ENCODE measurements at places on chromosomes 16 and 17.
A peak's percentile ranks its signal among the peaks of the same experiment; 100 is the strongest.

GRCh38 chr17:68057531-68057952, 22.0 kb downstream of the KPNA2 start:
- DNase-seq = no peak

DNA sequence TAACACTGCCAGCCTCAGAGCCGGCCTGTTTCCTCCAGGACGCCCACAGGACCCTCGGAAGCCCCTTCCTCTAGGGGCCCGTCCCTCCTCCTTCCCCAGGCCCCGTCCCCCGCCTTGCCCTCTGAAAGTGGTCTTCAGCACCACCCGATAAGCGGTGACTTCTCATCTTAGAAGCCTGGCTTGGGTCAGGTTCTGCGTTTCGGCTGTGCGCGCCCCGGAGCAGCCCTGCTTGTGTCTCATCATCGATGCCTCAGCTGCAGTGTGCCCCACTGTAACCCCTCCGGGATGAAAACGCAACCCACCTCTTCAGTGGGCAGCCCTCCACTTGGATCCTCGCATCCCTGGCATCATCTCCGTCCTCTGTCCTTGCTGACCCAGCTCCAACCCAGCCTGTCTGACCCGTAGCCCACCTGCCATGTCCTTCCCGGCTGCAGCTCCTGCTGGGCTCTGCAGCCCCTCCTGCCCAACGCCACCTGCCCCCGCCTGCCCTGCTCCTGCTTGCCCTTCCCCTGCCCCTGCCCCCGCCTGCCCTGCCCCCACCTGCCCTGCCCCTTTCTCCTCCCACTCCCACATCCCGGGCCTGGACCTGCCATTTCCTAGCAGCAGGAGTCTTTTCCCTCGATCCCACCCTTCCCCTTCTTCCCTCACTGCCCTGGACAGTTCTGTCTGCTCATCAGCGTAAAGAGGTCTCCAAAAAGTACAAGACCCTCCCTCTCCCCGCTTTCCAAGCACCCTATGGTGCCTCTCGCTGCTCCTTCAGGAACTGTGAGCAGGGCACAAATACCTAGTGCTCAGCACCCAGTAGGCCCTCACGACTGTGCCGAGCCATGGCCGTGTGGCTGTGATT, 112.5 kb upstream of the CHMP6 start:
- no peak for DNase-seq

DNA sequence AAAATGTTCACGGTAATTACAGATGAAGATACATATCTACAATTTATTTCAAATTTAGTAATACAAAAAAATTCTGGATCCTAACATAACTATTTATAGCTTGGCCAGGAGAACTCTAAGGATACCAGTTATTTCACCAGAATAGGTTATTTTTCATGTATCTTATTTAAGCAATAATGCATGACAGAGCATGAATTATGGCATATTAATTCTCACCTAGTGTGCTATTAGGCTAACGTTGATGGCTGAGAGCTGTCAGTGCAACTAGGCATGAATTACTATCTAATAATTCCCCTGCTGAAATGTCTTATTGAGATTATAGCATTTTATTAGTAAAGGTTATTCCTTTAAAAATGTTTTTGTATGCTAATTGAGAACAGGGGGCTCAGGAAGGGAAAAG, 44.5 kb downstream of the SALL1 start:
- DNase-seq = no peak

DNA sequence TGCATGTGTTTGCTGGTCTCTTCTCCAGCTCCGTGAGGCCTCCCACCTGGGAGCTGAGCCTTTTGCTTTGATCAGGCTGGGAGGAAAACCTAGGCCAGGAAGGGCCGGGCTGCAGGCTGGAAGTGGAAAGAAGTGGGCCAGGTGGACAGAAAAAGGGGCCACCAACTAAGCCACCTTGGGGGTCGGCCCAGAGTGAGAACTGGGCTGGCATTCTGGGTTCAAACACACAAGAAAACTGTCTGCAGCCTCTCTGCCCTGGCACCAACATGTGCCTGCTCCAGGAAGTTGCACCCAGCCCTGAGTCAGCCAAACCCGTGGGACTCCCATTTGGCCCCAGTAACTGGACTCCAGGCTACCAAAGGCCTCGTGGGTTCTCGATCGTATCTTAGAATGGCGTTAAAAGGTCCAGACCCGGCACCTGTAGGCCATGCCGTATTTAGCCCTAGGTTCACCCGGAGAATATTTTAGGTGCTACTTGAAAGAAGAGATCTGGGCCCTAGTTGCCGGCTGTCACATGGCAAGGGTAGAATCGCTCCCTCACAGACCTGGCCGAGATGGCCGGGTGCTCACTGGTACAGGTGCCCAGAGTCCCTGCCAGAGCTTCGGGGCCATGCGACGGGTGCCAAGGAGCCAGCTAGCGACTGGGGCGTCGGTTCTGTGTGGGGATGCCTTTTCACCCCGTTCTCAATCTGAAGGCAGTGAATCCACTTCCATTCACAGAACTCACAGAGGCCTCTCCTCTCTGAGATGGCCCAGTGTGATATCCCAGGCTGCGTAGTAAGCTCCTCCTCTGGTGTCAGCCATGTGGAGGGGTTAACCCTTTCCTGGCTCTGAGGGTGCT, 236.6 kb downstream of the MRTFB start:
- DNase-seq = no peak

- DNase-seq = peak; percentile 69
Observed at GRCh38 chr17:2336215-2336851, at the start of gene TSR1. Gene TSR1 (minus strand): TSS chr17:2336457. CDS start chr17:2336427, 30 bp downstream.

GRCh38 chr17:43907998-43908721, 824 bp upstream of the MPP2 start:
- no peak for DNase-seq

Measured in LNCaP clone FGC (cell line).